ENCODE measurements at places on chromosomes 4 and X. TPM values are rescaled to one million over a fixed set of nuclear protein-coding genes. Genes with fewer than 3 reads are reported as not detected.

DNA sequence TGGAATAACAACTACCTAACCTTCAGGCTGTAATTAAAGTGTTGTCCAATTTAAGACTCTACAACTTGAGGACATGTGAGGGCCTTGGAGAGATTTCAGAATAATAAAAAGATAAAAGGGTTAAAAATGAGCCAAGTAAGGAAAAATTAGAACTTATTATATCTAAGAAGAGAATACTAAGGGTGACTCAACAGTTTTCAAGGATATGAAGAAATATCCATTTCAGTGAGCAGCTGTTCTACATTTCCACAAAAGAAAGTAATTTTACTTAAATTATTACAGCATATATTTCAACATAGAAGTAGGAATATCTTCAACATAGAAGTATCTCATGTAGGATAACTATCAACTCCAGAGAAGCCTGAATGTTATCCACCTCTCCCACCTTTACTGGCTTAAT, 11.3 kb downstream of the SNX12 start:
- DNase-seq: no peak

DNA sequence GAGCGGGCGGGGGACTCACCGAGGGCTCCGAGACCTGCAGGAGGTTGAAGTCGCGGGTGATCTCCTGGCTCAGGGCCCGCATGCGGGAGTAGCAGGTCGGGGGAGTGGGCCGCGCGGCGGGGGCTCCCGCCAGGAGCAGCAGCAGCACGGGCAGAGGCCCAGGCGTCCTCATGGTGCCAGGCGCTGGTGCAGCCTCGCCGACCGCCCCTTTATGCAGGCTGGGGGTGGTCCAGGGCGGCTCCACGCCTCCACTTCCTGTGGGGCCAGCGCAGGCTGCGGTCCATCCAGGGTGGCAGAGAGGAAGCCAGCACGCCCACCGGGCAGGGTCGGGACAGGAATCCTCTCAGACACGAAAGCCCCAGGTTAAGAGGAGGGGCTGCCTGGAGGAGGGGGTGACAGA, at the start of gene CYTL1:
TSS of gene CYTL1 (minus strand) at position 185 of the 400 bp plus-strand sequence. CDS start at position 172, 13 bp downstream.
- DNase-seq: no peak

DNA sequence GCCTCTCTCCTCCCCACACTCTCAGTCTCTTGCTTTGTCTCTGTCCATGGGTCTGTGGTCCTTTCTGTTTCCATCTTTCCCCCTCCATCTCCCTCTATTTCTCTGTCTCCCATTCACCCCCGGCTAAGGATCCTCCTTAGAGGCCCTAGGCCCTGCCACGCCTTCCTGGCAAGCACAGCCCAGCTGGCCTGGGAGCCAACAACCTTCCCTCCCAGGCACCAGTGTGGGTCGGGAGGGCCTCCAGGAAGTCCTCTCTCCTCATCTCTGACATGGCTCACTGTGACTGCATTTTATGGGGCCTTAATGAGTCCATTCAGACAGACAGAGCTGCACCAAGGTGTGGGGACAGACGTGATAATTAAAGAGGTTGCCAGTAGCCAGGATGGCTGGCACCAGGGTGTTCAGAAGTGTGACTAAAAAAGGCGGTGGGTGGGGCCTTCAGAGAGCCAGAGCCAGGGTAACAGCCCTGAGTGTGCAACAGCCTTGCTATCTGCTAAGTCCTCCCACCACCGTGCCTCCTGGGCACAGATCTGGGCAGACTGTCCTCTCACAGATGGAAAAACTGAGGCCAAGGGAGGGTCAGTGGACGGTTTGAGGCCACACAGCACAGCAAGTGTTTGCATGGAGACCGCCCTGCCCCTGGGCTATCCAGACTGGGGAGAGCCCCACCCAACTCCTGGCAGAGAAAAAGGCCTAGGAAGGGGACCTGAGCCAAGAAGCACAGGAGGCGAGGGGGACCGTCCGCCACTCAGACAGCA, 31.5 kb downstream of the BLOC1S4 start:
- DNase-seq: peak; percentile 47

DNA sequence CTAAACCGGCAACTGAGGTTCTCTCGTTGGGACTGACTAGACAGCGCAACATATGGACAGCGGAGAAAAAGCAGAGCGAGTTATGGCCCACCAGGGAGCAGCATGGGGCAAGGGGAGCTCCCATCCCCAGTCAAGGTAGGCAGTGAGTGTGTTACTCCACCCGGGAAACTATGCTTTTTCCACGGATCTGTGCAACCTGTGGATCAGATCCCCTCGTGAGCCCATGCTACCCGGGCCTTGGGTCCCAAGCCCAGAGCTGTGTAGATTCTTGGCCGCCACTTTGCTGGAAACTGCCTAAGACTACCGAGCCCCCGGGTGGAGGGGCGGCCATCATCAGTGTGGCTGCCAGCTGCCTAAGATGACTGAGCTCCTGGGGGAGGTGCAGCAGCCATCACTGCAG, 140.9 kb downstream of the PAPSS1 start:
- DNase-seq: no peak

- DNase-seq: no peak
Measured at GRCh38 chrX:37662181-37662580, 23.4 kb upstream of the XK start.

DNA sequence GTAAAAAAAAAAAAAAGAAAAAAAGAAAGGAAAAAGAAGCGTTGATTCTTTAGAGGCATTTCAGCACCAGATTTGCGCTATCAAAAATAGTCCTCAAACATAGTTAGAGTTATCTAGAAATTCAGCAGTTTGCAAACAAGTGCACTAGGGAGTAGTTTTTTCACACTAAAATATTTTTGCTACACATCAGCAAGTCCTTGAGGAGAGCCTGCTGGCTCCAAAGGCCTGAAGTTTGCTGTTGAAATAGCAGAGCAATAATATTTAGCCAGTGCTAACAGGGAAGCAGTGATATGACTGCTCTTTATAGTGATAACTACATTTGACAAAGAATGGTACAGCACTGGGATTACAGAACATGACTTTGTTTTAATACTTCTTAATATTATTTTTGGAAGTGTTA, 472.2 kb downstream of the PCDH7 start:
- DNase-seq: no peak

DNA sequence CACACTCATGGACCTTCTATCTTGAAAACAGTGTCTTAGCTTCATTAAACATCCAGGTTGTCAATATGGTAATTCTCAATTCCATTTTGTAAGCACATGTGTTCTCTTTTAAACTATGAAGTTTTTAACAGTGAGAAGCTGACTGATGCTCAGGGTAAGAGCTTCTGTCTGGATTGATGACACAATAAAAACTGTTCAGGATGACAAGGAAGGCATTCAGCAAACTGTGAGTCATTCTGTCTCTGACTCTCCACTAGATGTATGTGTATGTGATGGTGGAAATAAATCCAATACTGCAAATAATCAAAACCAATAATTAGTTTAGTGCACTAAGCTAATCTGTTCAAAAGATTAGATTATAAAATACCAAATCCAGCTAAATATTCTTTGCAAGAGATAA, 115.3 kb upstream of the ARX start:
- peak; percentile 38 for DNase-seq

GRCh38 chrX:86348669-86349068, 200.4 kb downstream of the DACH2 start:
- no peak for DNase-seq

DNA sequence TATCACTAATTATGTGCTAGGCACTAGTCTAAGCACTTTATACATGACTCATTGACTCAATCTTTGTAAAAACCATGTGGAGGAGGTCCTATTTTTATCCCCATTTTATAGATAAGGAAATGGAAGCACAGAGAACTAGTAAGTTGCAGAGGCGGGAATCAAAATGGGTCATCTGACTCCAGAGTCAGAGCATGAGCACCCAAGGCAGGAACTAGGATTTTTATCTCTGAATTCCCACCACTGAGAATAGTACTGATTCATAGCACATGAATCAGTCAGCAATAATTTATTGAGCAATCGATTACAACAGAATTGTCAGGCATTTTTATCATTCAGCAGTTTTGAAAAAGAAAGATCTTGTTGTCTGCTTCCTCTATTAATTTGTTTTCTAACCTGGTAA, 19.3 kb downstream of the SCARB2 start:
- DNase-seq: peak; percentile 61

GRCh38 chr4:185205697-185206342, 2.0 kb upstream of the CFAP97 start:
- no peak for DNase-seq

Gene SMIM31
- total RNA-seq: not detected

Gene ABCB7
- 23.1 TPM for total RNA-seq

Gene SUPT20HL2
- total RNA-seq: not detected

Gene HTRA3
- total RNA-seq: not detected

Gene PAGE4
- total RNA-seq: not detected

Gene HS6ST2
- total RNA-seq: not detected

Gene CXorf49
- not detected for total RNA-seq

Gene FAM184B
- total RNA-seq: not detected

Gene FDCSP
- not detected for total RNA-seq

Gene LNX1
- total RNA-seq: 1.9 TPM

Gene NLRP2B
- not detected for total RNA-seq

Gene GAB1
- total RNA-seq: 13.1 TPM

Gene SSX2
- not detected for total RNA-seq

Gene XG
- not detected for total RNA-seq
